ENCODE measurements at places on chromosomes 1 and 21.

GRCh38 chr1:66247415-66248208 is 286.3 kb upstream of the SGIP1 start:
- DNase-seq: no peak

GRCh38 chr1:218365226-218365999 is 20.3 kb downstream of the TGFB2 start:
- DNase-seq: no peak

- DNase-seq: no peak
Measured at GRCh38 chr1:197356723-197357533, 88.9 kb downstream of the CRB1 start.

- DNase-seq: peak; percentile 53
Measured at GRCh38 chr1:86156566-86157455, at the start of gene COL24A1. Gene COL24A1, minus strand, starts transcription at chr1:86156772. Its CDS starts 376 bp downstream, at chr1:86156396.

GRCh38 chr1:155909894-155910293 is 1.3 kb downstream of the RIT1 start:
- no peak for DNase-seq

DNA sequence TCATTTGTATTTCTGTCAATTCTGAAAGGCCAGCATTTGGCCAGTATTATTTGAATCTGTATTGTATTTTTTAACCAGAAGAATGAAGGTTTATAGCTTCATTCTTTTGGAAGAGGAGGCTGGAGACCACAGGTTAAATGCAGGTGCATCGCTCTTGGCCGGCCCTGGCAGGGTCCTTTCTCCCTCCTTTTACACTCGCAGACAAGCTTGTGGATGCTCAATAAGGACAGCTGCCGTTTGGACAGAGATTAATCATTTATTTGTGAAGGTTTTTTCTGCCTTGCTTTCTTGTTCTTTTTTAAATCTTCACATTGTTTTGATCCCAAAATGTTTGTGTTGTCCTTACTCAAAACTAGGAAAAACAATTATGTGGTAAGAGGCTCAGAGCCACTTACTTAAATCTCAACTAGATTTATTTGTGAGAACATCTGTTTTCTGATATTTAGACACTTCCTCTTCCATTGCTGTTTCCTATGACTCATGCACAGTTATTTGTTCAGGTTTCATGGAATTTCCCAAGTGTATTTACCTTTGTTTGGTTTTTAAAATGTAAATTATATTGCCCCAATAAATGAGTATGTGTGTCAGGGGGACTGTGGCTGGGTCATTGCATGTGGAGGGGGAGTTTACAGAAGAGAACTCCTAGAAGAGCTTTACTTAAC is 46.7 kb upstream of the LAMC2 start:
- no peak for DNase-seq

DNA sequence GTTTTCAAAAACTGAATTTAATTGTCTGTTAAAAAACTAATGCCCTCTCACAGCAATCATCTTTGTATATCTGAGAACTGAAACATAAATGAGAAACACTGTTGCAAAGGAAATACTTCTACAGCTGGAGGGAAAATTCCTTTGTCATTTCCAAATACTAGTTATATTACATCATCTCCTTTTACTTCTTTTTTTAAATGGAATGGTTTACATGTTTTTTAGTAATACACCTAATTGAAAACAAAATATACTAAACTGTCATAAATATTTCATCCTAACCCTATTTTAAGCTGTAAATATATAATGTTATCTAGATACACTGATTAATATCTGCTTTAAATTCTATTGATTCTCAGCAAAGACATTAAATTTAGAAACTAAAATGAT is 19.1 kb downstream of the CDC42BPA start:
- DNase-seq: no peak

DNA sequence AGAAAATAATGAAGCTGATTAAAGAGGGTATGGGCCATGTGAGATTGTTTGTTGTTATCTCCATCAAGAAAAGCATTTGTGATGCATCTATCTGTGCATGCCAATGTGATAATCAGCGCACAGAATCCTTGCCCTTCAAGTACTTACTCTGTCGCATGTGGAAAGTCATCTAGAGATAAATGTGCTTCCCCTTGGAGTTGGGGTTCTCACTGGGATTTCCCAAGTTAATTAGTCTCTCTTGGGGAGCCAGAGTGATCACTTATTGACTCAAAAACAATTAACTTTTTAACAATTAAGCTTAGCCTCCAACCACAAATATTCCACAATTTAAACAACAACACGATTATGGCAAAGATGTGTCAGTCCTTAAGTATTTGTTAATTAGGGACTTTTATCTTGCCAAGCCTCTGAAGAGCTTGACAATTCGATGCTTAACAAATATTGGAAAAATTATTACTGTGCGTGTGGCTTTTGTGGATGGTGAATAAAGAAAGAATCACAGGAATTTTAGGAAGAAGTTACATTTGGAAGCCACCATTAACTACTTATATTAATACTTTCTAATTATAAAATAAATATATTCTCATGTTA is 17.5 kb downstream of the RHOU start:
- no peak for DNase-seq

DNA sequence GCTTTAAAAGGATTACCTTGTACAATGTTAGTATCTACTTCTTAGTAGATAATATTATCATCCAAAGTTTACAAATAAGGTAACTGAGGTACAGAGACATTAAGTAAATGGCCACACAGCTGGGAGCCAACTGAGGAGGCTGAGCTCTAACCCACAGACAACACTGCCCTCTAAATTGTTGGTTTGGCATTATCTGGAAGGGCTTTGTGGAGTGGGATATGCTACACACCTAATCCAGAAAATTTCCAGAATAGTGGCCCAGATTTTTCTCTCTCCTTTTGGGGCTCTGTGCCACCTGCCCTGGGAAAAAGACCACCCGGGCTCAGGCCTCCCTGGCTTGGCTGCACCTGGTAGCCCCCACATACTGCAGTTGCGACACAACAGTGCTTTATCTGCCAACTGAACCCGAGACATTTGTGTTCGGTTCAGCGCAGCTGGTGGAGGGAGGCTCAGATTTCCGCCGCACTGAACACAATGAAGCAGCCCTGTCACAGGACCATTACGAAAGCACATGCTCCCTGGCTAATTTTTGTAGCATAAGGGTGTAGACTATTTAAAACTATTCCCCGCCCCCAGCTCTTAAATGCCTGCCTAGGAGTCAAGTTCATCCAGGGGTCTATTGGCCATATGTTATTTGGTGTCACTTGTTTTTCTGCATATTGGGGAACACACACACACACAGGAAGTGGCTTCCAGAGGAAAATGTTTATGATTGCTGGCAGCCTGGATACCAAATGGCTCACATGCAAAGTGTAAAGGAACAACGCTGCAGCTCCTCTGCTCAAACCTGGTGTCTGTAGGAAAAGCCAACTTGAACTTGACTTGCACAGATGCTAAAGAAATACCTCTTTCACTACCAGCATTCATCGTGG is 92.3 kb upstream of the ESRRG start:
- DNase-seq: peak; percentile 59

- DNase-seq: no peak
Measured at GRCh38 chr1:145740269-145740668, 21.0 kb downstream of the CD160 start.

DNA sequence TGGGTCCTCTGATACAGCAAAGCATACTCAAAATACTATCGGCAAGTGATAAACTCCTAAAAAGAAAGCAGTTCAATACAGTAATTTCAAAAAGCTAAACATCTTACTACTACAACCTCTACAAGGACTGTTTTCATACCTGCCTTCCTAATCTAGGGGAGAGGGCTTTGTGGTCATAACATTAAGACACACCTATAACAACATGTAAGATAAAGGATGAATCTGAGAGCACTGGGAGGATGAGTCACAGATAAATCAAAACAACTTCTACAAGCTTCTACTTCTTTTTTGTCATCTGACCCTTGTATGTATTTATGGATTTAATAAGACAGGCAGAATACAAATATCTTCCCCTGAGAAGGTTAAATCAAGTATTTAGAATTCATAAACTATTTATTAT is 40.0 kb downstream of the LTN1 start:
- DNase-seq: no peak

GRCh38 chr1:26346274-26347033 is 7.5 kb downstream of the CRYBG2 start:
- no peak for DNase-seq

DNA sequence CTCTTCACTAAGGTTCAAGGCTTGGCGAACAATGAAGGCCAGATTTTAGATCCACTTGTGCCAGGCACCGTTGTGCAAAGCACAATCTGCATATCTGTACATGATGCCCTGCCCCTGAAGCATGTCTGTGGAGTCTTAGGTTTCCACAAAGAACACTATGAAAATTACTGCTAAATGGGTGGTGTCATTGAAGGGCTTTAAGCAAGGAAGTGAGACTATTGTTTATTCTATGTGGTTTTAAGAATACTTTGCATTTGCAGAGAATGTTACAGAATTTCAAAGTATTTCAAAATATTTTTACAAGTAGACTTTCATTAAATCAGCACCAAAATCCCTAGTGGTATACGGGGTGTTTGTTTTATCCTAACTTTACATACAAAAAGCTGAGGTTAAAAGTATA is 8.8 kb downstream of the TSEN15 start:
- DNase-seq: no peak

- DNase-seq: no peak
Measured at GRCh38 chr1:12113433-12114339, 50.6 kb downstream of the TNFRSF8 start.

- no peak for DNase-seq
Measured at GRCh38 chr1:207227131-207227630, 94.3 kb upstream of the CD55 start.

DNA sequence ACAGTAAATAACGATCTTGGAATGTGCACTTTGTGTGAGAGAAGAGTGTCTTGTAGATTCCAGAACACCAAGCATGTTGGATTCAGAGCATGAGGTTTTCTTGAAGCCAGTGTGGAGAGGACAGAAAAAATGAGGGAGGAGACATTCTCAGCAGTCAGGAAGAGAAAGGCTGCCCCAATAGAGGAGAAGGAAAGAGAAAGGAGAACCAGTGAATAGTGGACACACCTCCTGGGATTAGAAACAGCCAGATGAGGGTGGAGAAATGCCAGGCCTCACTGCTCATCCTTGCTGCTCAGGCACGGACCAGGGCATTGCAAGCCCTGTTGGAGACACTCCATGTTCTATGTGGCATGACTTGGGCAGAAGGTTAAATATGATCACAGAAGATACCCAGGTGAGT is 69.0 kb upstream of the KAZN start:
- no peak for DNase-seq

- DNase-seq: no peak
Measured at GRCh38 chr1:213083112-213083445, 32.0 kb downstream of the RPS6KC1 start.

DNA sequence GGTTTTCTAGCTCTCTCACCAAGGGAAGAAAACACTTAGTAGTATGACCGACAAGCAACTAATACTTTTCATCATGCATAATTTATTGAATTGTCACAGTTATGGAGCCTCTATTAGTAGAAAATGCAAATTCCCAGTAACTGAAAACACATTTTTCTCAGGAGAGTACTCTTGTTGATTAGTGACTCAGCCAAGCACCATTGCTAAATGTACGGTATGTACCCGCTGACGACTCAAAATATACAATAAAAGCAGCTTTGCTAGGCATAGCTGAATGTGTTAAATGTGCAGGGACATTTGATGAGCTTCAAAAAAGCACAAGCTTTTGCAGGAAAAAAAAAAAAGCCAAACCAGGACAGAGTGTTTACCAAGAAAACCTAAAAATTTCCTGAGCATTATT is 63.9 kb downstream of the WDR64 start:
- DNase-seq: no peak

DNA sequence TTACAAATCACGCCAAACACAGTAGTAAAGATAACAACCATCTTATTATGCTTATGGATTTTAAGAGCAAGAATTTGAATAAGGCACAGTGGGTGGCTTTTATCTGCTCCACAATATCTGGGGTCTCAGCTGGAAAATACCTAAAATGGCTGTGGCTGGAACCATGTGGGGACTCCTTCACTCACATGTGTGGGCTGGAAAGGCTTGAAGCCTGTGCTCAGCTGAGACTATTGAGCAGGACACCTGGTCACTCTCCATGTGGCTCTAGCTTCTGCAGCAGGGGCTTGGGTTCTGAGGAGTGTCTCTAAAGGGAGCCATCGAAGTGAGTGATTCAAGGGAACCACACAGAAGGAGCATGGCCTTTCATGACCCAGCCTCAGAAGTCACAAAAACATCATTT is 239.6 kb upstream of the B3GALT2 start:
- DNase-seq: no peak

- DNase-seq: no peak
Measured at GRCh38 chr1:40404670-40405462, 31.3 kb downstream of the SMAP2 start.

- DNase-seq: no peak
Measured at GRCh38 chr1:244657421-244657820, 4.5 kb downstream of the DESI2 start.

- no peak for DNase-seq
Measured at GRCh38 chr1:217268058-217268457, 362.8 kb downstream of the GPATCH2 start.

GRCh38 chr1:66699213-66699612 is 53.0 kb upstream of the DYNLT5 start:
- DNase-seq: no peak

- no peak for DNase-seq
Measured at GRCh38 chr1:212461916-212462660, 29.4 kb downstream of the NENF start.

GRCh38 chr1:5718831-5719632 is 273.2 kb downstream of the NPHP4 start:
- DNase-seq: no peak

DNA sequence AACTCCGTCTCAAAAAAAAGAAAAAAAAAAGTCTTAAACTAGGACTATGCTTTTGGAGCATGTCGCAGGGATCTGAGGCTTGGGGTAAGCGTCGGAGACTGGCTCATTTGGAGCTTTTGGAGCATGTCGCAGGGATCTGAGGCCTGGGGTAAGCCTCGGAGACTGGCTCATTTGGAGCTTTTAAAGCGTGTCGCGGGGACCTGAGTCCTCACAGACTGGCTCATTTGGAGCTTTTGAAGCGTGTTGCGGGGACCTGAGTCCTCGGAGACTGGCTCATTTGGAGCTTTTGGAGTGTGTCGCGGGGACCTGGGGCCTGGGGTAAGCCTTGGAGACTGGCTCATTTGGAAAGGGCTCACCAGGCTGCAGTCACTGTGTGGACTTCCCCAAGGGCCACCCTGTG is 13.6 kb upstream of the TSPEAR start:
- no peak for DNase-seq

DNA sequence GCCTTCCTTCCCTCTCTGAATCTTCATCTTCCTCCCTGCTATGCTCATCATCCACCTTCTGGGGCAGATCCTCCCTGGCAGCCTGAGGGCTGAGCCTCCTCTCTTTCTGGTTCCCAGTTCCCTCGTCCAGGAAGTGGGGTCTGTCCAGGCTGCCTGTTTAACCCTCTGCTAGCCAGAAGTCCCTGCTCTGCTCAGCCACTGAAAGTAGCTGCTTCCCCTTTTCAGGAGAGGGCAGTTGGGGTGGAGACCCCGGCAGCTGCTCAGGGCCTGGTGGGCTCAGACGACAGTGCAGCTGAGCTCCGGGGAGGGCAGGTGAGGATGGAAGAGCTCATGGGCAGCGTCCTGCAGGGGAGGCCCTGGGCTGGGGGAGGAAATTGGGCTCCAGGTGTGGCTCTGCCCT is 43.1 kb upstream of the ETV3 start:
- DNase-seq: no peak

GRCh38 chr1:119966020-119966419 is 69.7 kb upstream of the ADAM30 start:
- DNase-seq: no peak

- no peak for DNase-seq
Measured at GRCh38 chr1:83593073-83593472, 405.9 kb downstream of the TTLL7 start.

GRCh38 chr1:168693872-168694238 is 35.2 kb downstream of the DPT start:
- no peak for DNase-seq

- no peak for DNase-seq
Measured at GRCh38 chr1:2803931-2804627, 2.6 kb upstream of the TTC34 start.
